ENCODE measurements at places on chromosomes 4 and X. TPM values are rescaled to one million over a fixed set of nuclear protein-coding genes. Genes with fewer than 3 reads are reported as not detected.

The ASB9 gene
- 3.7 TPM for total RNA-seq

The DUX4 gene
- total RNA-seq = not detected

The SORCS2 gene
- 3.1 TPM for total RNA-seq

The MAP7D2 gene
- total RNA-seq = not detected
